ENCODE measurements at places on chromosomes 3 and 15. TPM values are rescaled to one million over a fixed set of nuclear protein-coding genes. Genes with fewer than 3 reads are reported as not detected.

SYNPR gene
- total RNA-seq, result not detected

CCNB2 gene
- 0.42 TPM for total RNA-seq

ANKUB1 gene
- not detected for total RNA-seq

NANOGP8 gene
- 0.21 TPM for total RNA-seq

CD200R1 gene
- total RNA-seq, result 5.1 TPM

C3orf18 gene
- 3.7 TPM for total RNA-seq

ECE2 gene
- not detected for total RNA-seq

RNF111 gene
- 32.0 TPM for total RNA-seq

Measured in mononuclear cell (primary cell).